ENCODE measurements at places on chromosomes 1 and 21.
A peak's percentile ranks its signal among the peaks of the same experiment; 100 is the strongest.

GRCh38 chr1:92599184-92599583 lies 112.5 kb upstream of the GFI1 start:
- no peak for DNase-seq

GRCh38 chr1:161404051-161404597 lies 36.4 kb upstream of the CFAP126 start:
- no peak for DNase-seq

DNA sequence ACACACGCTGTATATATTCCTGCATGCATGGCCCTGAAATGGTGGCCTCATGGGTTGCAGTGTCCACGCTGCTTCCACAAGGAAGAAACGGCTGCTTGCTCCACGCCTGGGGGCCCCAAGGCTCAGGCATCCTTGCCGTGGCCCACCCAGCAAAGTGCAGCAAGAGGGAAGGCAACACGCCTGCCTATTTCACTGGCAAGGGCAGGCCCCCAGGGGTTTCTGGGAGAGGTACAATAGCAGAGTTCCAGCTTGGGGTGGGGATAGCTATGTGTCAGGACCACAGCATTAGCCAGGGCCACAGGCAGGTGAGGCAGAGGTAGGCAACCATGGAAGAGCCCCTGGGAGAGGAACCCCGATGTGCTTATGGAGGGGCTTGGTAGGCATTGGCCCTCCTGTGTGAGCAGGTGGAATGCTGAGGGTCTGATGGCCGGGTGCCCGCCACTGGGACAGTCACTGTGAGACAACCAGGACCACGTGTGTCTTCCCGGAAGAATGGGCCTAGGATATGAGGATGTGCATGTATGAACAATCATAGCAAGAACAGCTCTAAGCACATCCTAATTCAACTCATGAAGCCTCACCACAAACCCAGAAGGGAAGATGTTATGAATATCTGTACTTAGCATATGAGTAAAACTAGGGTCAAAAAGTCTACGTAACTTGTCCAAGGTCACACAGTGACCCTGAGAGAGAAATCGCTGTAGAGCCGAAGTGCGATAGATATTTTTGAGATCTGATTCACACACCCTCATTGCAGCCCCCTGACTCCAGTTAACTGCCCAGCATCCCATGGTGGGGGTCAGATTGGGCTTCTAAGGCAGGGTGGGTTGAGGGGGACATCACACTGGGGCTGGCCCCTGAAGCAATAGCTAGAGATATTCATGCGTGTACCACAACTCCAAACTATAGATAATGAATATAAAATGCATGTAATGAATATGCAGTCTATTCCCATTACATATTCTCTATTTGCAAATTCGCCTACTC lies 11.8 kb downstream of the TFF2 start:
- no peak for DNase-seq

DNA sequence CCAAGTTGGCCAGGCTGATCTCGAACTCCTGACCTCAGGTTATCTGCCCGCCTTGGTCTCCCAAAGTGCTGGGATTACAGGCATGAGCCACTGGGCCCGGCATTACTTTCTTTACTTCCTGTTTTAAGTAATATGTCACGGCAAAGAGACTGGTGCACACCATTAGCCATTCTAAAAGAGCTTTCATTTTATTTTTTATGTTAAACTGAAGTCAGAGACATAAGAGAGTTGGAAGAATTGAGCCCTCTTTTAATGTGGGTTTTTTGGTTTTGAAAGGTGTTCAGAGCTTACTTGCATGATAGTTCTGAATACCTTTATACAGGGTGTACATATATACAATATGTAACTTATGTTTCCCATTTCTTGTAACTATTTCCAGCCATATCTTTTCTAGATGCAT lies 14.3 kb downstream of the CENPF start:
- no peak for DNase-seq

- no peak for DNase-seq
These were observed 1244.1 kb upstream of the ADGRL4 start for GRCh38 chr1:80250573-80251168.

DNA sequence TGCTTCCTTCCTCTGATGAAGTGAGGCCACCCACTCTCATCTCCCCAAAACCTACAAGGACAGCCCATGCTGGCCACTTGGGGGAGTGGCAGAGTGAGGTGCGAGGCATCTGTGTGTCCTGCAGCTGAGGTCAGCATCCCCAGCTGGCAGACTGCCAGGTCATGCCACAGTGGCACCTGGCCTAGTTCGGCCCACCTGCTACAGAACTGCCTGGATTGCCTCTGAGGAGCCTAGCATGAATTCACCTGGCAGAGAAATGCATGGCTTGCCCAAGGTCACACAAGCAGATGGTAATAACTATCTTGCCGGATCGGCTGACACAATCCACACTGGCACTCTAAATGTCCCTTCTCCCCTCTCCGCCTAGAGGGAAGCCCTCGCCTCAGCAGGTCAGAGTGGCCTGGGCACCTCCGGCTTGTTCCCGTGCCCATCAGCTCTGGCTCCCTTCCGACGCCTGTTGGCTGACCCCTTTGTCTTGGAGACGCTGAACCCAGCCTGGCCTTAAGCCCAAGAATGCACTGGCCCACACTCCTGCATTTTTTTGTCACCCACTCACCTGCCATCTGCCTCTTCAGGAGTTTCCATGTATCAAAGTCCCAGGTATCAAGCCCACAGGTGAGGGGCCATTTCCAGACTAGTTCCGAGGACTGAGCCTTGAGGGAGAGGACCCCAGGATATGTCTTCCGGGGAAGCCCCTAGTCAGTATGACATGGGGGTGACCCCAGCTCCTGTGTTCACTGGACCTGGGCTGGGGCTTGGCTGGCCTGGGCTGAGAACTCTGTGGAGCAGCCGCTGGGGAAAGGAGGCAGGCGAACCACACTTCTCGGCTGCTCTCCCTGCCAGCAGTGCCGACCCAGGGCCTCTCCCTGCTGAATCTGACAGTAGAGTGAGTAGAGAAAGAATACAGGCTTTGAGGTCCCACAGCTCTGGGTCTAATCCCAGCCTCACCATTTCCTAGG lies 21.7 kb downstream of the ECE1 start:
- no peak for DNase-seq

DNA sequence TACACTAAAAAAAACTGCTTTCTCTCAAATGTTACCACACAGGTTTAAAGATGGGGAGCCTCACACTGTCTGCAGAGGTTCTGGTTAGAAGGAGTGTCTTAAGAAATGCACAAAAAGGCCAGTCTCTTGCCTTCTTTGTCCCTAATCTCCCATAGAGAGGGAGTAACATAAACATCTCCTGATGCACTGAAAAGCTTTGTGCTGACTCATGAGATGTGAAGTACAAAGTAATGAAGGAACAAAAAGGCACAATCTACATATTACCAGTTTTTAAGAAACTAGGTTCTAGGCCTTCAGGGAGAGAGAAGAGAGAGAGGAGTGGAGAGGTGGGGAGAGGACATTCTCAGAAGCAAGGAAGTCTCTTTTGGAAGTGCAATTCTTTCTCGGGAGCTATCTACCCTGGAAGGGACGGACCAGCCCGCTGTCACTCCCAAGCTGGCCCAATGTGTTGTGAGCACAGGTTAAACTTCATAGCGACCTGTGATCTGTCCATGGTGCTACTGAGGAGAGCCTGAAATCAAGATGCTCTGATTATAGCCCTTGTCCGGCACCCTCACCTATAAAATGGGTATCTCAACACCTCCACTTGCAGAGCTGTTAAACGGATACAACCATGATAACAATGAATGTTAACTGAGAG lies 458.1 kb downstream of the DISC1 start:
- no peak for DNase-seq

DNA sequence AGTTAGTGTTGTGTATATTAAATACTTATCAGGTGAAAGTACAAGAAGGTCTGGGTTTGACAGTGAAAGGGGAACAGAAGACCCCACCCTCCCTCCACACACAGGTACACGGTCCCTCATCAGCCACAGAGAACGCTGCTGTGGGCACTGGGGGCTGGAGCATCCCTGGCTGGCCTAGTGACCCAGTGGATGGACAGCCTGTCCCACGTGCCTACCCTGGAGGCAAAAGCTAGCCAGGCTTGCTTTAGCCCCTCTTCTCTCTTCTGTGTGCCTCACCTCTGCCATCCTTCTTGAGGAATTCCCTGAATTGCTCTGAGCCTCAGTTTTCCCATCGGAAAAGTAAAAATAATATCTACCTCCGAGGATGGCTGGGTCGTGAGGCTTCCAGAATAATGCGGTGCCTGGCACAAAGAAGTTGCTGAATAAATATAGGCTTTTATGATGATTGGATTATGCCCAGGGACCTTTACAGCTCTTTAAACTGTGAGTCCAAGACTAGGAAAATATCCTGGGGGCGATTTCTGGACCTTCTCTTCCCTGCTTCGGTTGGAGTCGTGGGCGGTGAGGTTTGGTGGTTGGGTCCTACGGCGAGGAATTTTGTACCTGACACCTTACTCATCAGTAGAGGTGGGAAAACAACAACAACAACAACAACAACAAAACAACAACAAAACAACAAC lies 918 bp downstream of the IFNLR1 start:
- no peak for DNase-seq

- DNase-seq = no peak
These were observed 3.5 kb upstream of the AADACL4 start for GRCh38 chr1:12640237-12640957.

DNA sequence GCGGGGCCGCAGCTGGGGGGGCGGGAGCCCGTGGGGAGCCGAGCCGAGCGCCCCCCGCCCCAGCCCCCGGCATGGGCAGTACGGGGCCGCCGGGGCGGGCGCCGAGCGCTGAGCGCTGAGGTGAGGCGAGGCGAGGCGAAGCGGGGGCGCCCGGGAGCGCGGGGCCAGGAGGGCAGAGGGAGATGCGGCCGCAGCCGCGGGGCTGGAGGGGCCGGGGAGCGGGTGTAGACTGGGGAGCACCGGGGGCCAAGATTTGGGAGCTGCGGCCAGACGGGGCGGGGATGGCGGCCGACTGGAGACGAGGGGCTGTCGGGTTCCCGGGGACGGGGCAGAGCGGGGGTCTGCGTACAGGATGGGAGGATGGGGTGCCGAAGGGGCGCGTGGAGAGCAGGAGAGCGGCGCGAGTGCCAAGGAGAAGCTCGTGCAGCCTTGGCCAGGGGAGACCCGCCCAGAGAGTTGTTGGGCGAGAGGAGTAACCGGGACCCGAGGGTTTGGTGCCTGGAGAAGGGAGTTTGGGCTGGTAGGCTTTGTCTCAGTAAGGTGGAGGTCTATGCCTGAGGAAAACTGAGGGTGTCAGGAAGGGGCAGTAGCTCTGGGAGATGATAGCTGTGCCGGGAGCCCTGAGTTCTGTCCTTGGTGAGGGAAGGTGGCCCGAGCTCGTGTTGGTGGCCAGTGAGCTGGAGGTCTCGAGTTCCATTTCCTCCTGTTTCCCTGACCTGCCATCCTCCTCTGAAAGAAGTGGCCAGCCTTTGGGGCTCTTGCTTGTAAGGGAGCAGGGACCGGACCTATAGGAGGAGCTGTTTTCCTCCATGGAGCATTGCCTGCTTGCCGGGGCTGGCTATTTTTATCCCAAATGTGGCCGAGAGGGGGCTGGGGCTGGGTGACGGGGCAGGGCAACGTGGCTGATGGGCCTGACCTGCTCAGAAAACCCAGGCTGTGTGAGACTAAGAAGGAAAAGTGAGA lies 539 bp downstream of the ATP8B2 start:
- peak; percentile 54 for DNase-seq

DNA sequence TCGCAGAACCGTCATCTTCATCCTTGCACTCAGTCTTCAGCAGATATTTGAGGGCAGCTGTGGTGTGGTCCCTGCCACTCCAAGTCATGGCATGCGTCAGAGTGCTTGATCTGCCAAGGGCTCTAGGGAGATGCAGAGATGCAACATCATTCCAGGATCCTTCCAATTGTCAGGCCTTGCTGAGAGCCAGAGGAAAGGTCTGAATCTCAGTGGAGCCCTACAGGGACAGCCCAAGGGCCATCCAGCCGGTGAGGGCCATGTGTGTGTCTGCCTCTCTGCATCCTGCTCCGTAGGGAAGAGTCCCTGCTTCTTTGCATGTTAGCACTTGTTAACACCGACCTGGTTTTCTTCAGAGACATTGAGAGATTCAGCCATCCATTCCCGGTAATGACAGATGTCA lies 17.6 kb downstream of the MAPKAPK2 start:
- DNase-seq = no peak

DNA sequence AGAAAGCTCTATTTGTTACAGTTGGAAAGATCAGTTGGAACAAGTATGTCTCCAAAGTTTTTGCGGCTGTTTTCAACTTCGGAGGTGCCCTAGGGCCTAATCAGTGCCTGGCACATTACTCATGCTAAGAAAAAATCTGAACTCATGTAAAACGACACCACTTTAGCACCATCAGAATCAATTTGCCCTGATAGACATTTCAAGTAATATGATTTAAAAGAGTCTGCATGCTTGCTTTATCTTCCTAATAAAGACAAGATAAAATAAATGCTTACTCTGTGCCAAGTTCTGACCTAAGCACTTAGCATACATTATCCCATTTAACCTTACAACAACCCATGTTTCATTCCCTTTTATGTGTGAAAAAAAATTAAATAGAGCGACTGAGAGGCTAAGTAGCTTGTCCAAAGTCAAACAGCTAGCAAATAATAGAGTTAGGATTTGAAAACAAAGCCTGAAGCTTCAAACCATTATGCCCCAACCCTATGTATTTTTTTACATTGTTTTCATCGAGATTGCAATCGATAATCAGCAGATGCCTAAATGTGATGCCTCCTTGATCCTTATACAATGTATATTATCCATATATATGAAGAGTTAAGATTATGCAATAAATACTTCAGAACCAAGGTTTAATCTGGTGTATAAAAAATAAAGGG lies 91.3 kb downstream of the DENND1B start:
- no peak for DNase-seq

DNA sequence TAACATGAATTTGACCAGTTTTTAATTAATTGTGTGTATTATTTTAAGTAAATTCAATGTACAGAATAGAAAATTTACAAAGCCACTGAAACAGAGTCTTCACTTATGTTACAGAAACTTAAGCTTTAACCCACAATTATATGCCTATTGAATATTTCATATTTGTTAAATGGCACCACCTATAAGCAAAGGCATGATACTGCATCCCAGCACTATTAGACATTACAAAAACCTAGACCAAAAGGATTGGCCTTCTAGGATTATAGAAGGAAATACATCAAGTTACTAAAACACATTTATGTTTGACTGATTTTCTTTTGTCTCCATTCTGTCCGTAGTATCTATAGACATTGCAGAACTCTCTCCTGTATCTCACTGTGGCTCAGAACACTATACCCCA lies 578.1 kb downstream of the AJAP1 start:
- DNase-seq = no peak

DNA sequence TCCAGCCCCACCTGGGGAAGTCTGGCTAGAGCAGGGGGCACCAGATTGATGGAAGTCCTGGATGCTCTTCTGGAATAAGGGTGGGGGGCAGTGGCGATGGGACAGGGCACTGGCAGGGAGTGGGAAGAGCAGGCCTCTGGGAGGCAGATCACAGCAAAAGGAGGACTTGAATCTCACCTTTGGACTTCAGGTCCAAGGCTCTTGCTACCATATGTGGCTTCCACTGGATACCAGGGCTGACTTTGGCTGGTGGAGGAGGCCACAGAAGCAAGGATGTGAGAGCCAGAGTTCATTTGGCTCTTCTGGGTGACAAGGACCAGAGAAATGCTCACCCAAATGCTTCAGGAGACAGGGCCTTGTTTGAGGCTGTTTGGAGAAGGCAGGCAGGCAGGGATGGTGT lies 16.0 kb upstream of the SYNC start:
- DNase-seq = no peak

- peak; percentile 50 for DNase-seq
These were observed 780 bp downstream of the HIVEP3 start for GRCh38 chr1:41917835-41918449.

Data from activated naive CD4-positive, alpha-beta T cell treated with Interleukin-2 at 50 U/mL for 16 hours (primary cell).